ENCODE measurements at places on chromosomes 5 and 9.
A peak's percentile ranks its signal among the peaks of the same experiment; 100 is the strongest.

DNA sequence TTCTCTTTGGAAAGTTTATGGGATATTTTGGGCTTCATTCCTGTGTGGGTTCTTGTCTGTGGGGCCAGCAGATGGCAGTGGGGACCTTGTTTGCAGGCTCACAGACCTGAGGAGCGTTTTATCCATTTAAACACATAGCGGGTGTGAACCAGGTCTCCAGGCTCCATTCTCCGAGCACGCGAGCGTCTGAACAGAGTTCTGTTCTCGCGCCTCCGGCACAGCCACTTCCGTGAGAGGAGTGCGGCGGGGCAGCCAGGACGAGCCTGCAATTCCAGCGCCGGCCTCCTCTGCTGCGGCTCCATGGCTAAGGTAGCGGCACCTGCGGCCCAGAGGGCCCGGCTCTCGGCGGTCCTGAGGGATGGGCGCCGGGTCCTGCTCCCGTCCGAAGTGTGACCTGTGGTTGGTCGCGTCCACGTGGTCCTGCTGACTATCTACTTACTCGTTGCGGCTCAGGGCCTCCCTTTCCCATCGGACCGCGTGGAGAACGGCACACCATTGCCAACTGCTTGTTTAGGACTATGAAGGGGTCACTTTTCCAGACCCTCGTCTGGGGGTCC lies 7.3 kb downstream of the NRARP start:
- DNase-seq, result peak; percentile 55

DNA sequence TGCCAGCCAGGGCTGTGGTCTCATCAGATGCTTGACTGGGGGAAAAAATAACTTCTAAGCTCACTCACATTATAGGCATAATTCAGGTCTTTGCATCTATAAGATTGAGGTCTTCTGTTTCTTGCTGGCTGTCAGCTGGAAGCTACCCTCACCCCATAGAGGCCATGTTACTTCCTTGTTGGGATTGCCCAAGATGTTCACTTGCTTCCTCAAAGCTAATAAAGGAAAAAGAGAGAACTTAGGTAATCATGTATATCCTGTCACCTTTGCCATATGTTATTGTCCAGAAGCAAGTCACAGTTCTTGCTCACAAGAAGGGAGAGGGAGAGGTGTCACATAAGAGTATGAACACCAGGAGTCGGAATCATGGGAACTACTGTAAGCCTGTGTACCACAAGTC lies 38.7 kb upstream of the ANKRD34B start:
- DNase-seq, result no peak

DNA sequence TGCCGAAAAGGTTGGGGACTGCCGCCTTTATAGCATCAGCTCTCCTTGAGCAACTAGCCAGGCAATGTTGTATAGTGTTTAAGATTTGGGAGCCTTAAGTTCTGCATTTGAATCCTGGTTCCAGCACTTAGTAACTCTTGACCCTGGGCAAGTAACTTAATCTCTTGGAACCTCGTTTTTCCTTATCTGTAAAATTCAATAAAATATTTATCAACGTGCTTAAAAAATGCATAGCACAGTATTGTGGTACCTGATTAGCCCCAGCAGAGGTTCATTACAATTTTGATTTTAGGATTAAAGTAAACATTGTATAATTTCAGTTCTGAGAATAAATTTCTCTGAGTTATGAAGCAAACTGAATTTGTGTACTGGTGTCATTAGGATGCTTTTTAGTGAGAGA lies 66.4 kb downstream of the ZSWIM6 start:
- DNase-seq, result no peak

- no peak for DNase-seq
Observed at GRCh38 chr9:116237456-116237855, 83.9 kb downstream of the PAPPA start.

GRCh38 chr9:125066839-125067619 lies 76.3 kb downstream of the SCAI start:
- DNase-seq, result no peak

DNA sequence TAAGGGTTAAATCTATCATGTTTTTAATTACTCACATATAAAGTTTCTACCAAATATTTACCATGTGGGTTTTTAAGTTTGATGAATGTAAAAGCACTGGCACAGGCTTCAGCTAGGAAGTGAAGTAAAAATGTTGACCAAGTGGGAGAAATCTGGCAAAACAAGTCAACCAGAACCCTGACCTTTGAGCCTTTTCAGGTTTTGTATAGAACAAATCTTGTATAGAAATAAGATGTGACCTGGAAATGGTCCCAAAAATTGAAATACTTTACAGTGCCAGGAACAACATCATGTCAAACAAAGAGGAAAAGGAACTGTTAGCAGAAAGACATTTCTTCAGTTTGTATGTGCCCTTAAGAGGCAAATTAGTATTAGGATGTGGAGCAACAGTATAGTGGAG lies 137.6 kb downstream of the CCDC192 start:
- no peak for DNase-seq

DNA sequence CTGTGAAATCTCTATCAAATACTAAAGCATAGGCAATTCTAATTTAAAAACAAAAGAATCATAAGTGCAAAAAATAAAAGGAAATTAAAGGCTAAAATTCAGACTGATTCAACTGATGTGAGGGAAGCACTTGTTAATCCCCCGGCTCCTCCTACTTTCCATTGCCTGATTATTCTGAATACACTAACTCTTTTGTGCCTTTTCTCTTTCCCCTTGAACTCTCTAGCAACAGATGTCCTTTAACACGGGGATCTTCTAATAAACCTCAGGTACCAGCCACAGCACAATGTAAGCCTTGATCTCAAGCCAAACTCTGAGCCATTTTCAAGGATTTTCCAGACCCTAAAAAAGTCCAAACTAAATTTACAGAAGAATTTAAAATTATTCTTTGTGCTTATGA lies 61.5 kb downstream of the KCNV2 start:
- DNase-seq, result no peak

DNA sequence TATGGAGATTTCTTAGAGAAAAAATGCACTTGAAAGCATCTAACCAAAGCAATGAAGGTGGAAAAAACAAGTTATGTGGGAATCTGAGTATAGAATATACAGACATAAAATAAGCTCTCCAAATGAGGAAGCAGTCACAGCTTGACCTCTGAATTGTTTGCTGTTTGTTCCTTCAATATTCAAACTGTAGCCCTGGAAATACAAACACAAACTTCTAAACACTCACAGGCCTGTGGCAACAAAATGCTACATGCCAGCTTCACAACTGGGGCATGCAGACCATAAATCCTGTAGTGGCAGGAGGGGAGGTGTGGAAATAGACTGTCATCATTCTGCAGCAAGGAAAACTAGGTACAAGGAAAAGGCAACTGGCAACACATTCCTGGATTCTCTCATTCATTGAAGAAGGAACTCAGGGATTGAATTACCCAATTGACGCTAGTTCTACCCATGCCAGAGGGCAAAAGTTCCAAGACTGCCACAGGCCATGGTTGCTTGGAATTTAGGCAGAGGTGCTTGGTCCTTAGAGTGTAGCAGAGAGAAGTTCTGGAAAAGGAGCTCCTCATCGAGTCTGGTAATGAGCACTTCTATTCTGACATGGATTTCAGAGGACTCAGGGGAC lies 349.6 kb downstream of the PDE4D start:
- DNase-seq, result no peak

DNA sequence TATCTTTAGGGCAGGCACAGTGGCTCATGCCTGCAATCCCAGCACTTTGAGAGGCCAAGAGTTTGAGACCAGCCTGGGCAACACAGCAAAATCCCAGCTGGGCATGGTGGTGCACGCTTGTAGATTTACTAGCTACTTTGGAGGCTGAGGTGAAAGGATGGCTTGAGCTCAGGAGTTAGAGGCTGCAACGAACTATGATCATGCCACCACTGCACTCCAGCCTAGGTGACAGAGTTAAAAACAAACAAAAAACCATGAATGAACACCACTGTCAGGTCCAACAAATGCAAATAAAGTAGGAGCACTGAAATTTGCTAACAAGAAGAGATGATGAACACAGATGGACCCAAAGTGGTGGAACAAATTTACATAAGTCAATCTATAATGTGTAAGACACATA lies 4.9 kb downstream of the PTBP3 start:
- no peak for DNase-seq

- no peak for DNase-seq
Observed at GRCh38 chr9:88322906-88323566, 65.2 kb upstream of the SPIN1 start.

DNA sequence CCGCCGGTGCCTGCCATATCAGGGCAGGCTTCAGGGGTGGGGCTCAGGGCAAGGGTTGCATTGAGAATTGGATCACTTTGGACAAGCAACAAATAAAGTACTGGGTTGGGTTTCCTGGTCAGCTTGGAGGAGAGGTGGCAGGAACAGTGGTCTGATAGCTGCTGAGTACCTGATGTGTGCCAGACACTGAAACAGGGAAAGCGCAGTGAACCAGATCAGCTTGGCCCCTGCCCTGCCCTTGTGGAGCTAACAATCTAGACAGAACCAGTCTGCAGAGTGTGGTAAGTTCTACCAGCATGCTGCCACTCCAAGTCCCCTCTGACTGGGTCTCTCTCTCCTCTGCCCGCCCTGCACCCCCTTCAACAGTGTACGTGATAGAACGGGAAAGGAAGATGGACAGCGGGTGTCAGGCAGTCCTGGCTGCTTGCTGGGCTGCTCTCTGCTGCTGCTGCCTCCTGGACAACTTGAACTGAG lies 53.4 kb downstream of the CYSTM1 start:
- no peak for DNase-seq

GRCh38 chr5:90334741-90335140 lies 74.8 kb downstream of the CETN3 start:
- DNase-seq, result no peak

GRCh38 chr5:151581347-151581746 lies 9.8 kb downstream of the FAT2 start:
- DNase-seq, result no peak

DNA sequence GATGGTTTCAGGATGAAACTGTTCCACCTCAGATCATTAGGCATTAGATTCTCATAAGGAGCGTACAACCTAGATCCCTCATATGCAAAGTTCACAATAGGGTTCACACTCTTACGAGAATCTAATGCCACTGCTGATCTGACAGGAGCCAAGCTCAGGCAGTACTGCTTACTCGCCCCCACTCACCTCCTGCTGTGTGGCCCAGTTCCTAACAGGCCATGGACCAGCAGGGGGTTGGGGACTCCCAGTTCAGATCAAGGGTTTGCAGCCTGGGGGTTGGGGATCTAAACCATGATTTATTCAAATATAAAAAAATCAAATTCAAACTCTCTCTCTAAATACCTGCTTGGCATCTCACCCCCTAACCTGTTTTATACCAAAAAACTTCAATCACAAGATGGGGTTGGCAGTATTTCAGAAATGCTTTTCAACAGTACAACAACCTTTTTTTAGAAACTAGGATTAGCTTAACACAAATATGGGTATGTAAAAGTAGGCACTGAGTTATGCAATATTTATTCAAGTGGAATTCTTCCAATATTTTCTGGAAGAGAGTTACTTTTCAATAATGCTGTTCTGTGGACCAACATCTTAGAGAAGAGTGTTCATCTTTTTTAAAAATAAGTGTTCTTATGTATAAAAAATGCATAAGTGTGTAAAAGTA lies 30.1 kb upstream of the SLC12A2 start:
- DNase-seq, result no peak

GRCh38 chr9:105979290-105979689 lies 284.9 kb downstream of the TMEM38B start:
- DNase-seq, result no peak

Measured in erythroblast (primary cell).